ENCODE measurements at places on chromosomes 3 and 15. TPM values are rescaled to one million over a fixed set of nuclear protein-coding genes. Genes with fewer than 3 reads are reported as not detected.

ZPLD1 gene
- not detected for total RNA-seq

EHD4 gene
- total RNA-seq, result 15.6 TPM

A4GNT gene
- total RNA-seq, result not detected

AEN gene
- 56.8 TPM for total RNA-seq

SGO1 gene
- 0.55 TPM for total RNA-seq

DNA sequence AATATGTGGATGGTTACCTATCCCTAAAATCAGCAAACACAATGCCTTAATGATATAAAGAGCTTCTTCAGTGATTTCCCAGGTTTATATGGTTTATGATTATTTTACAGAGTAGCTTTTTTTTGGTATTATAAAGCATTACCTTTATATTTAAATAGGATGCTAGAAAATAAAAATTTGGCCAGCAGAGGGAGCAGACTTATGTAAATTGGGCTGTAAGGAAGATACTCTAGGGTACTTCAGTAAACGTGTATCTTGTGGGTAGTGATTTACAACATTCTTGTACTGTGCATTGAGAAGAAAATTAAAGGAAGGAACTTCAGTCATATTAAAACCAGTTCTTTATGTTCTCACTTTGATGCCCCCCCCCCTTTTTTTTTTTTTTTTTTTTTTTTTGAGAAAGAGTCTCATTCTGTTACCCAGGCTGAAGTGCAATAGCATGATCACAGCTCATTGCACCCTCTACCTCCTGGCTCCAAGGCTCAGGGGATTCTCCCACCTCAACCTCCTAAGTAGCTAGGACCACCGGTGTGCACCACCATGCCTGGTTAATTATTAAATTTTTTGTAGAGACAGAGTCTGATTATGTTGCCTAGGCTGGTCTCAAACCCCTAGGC lies 167.9 kb downstream of the BBX start:
- peaks cover 11% of the 10 kb centered on the region for H3K4me1 ChIP-seq
- H3K27ac ChIP-seq, result no peak overlapping the region
- H3K36me3 ChIP-seq, result no peaks in the 10 kb centered on the region
- DNase-seq, result peak; percentile 42
- H3K4me3 ChIP-seq, result no peak overlapping the region

DNA sequence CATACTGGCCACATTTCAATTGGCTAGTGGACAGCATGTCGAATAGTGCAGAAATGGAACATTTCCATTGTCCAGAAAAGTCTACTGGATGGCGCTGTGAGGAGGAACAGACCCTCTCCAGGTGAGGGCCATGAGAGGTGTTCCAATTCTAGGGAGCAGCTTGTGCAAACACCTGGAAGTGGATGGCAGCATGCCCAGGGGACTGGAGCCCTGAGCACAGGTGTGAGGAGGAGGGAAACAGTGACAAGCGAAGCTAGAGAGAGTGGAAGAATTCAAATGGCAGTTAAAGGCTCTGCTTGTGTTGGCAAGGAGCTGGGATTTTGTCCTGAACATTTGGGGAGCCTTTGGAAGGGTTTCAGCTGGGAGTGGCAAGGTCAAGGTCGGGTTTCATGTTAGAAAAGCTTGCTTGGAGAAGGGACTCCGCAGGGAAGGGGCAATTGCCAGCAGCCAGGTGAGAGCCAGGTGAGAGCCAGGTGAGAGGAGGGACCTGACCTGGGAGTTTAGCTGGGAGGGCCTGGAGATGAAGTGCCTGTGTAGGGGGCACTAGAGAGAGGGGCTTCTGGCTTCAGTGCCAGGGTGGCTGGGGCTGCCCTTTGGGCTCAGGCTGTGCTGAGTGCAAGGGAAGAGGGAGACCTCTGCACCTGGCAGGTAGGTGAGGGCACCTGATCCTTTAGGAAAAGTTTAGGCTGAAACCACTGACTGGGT lies 93.8 kb downstream of the LINGO1 start:
- no peak overlapping the region for H3K4me3 ChIP-seq
- no peak overlapping the region for H3K27ac ChIP-seq
- H3K4me1 ChIP-seq, result peaks cover 12% of the 10 kb centered on the region
- no peaks in the 10 kb centered on the region for H3K36me3 ChIP-seq
- no peak for DNase-seq
- no peaks in the 10 kb centered on the region for H3K27me3 ChIP-seq

DNA sequence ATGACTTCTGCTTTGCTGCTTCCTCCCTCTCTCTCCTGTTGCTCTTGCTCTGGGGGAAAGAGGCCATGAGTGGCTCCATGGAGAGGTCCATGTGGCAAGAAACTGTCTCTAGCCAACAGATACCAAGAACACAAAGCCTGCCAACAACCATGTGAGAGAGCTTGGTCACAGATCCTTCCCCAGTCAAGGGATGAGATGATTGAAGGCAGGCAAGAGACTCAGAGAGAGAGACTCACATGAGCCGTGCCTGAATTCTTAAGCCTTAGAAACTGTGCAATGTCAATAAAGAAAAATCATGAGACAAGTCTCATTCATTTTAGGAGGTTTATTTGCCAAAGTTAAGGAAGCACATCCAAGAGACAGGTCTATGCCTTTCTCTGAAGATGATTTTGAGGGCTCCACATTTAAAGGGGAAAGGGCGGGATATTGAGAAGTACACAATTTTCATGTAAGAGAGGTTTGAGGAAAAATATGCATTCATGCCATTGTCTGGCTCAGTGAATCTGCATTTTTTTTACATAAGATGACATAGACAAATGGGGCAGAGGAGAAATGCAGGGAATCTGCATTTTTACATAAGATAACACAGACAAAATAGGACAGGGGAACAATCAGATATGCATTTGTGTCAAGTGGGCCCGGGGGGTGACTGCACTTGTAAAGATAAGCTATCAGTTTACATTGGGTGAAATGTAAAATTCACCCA lies 59.5 kb upstream of the SUCLG2 start:
- no peak overlapping the region for H3K27ac ChIP-seq
- H3K27me3 ChIP-seq, result no peaks in the 10 kb centered on the region
- H3K4me1 ChIP-seq, result no peaks in the 10 kb centered on the region
- no peak overlapping the region for H3K4me3 ChIP-seq
- DNase-seq, result no peak
